ENCODE measurements at places on chromosomes 6 and 20.

- DNase-seq, result no peak
Observed at GRCh38 chr20:40282541-40282940, 406.5 kb downstream of the MAFB start.

DNA sequence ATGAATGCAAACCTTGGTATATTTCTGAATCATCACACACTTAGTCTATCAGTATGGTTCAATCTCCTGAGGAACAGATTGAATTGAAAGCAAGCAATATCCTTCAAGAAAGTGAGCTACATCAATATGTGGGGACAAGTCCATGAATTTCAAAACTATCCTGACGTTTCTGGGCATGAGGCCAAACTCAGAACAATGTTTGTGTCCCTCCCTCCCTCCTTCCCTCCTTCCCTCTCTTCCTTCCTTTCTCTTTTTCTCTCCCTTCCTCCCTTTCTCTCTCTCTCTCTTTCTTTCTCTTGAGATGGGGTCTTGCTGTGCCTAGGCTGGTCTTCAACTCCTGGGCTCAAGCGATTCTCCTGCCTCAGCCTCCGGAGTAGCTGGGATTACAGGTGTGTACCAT is 27.9 kb upstream of the SYNCRIP start:
- no peak for DNase-seq

- DNase-seq, result no peak
Observed at GRCh38 chr20:34994509-34995131, 39.0 kb downstream of the MYH7B start.

DNA sequence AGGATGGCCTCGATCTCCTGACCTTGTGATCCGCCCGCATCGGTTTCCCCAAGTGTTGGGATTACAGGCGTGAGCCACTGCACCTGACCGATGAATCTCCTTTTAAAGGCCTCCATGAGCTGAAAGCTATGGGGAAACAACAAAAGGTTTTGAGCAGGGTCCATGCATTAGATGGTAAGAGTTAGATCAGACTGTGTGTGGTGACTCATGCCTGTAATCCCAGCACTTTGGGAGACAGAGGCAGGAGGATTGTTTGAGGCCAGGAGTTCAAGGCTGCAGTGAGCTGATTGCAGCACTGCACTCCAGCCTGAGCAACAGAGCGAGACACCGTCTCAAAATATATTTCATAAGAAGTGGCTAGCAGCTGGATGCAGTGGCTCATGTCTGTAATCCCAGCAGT is 41.0 kb upstream of the BCLAF1 start:
- no peak for DNase-seq

DNA sequence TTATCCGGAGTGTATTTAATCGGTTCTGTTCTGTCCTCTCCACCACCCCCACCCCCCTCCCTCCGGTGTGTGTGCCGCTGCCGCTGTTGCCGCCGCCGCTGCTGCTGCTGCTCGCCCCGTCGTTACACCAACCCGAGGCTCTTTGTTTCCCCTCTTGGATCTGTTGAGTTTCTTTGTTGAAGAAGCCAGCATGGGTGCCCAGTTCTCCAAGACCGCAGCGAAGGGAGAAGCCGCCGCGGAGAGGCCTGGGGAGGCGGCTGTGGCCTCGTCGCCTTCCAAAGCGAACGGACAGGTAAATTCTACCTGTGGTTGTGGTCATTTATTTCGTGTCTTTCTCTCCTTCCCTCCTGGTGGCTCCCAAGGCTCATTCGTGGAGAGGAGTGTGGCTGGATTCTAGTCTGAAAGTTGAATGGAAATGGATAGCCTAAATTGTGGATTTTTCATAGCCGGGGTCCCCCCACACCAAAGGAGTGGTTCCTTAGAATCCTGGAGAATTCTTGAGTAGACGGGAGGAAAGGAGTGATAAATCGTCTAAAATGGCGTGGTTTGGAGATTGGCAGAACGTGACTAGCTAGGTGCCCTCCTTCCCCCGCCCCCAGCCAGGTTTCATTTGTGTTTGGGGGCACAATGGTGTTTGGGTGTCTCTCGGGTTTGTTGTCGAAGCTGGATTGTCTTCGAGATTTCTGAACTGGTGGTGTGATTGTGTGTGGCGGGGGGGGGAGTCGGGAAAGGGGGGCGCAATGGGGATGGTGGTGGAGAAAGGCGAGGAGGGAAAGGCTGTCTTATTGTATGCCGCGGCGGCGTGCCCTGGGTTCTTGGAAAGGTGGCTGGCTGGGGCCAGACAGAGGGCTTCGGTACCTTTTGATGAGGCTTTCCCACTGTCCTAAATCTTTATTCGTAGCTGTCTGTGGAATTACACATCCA is 673 bp downstream of the MARCKS start:
- DNase-seq, result no peak

GRCh38 chr20:63745961-63746731 is 6.6 kb downstream of the SLC2A4RG start:
- no peak for DNase-seq

- no peak for DNase-seq
Observed at GRCh38 chr6:161198176-161198575, 75.7 kb downstream of the AGPAT4 start.

- DNase-seq, result no peak
Observed at GRCh38 chr20:23304616-23305015, 46.0 kb upstream of the NXT1 start.

DNA sequence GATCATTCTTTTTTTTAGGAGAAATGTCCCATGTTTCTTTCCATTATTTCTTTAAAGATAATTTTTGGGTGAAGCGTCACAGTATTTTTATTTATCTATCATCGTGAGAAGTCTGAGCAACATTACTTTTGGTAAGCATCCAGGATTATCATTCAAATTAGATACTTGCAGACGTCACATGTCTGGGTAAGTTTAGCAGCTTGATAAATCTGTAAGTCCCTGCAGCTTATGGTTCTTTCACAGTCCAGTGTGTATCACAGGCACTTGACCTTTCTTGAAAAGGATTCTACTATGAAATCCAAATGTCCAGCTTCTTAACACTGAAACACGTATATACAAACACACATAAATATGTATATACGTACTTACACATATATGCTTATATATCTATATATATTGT is 359.4 kb downstream of the ESR1 start:
- no peak for DNase-seq

DNA sequence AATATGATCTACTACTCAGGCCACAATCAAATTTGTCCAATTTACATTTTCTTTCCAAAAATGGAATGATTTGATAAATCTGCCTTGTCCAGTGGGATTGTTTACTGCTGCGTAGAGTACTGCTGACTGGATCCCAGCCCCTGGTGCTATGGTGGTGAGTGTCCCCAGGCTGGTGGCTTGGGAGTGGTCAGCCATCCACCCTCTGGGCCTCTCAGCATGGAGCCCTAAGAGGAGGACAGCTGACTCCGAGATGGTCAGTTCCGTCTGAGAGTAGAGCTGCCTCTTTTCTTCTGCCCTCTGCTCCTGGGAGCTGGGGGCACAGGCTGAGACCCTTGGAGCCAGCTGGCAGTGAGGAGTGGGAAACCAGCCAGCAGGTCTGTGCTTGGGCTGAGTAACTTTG is 22.7 kb downstream of the PRDM13 start:
- no peak for DNase-seq

DNA sequence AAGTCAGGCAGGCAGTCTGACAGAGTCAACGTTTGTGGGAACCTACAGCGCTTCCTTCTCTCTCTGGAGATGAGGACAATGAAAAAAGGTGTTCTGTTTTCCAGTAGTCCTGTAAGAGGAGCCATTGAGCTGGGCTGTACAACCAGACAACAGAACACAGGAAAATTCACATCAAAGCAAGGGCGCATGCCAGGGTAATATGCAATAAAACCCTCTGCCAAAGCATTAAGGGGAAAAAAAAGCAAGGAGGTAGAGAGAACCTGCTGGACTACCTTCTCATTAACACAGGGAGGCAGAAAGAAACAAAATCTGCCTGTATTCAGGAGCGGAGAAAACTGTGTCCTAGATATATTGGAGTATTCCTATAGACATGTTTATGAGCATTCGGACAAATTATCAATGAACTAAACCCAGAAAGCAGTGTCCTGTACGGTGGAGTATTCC is 1.3 kb downstream of the RNF24 start:
- peak; percentile 47 for DNase-seq

- no peak for DNase-seq
Observed at GRCh38 chr20:63574829-63575743, 1.0 kb upstream of the HELZ2 start.

DNA sequence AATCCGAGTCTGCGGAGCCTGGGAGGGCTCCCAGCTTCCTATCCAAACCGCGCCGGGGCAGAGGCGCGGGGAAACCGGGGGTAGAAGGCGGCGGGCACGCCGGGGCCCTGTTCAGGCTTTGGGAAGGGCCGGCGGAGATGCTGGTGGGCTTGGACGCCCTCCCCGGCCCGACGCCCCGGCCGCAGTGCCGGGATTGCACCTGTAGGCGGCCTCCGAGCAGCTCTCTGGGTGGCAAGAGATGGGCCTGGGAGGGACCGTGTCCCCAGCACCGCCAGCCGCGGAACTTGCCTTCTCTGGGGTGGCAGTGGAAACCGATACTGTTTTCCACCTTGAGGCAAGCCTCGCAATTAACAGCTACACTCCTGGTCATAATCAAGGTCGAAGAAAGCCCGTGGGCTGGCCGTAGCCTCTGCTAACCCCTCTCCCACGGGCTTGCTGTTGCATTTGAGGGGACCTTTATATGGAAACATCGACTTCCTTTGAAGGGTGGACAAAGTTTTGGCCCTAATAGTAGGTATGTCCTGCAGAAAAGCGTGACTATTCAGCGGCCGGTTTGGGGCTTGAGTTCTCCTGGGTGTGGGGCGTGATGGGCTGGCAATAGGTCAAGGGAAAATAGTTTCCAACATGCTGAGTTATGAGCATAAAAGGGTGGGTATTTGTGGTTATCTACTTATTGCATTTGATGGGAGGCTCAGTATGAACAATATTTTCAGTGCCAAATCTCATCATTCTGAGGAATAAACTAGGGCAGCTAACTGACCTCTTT is 1.1 kb upstream of the JAG1 start:
- DNase-seq, result no peak

DNA sequence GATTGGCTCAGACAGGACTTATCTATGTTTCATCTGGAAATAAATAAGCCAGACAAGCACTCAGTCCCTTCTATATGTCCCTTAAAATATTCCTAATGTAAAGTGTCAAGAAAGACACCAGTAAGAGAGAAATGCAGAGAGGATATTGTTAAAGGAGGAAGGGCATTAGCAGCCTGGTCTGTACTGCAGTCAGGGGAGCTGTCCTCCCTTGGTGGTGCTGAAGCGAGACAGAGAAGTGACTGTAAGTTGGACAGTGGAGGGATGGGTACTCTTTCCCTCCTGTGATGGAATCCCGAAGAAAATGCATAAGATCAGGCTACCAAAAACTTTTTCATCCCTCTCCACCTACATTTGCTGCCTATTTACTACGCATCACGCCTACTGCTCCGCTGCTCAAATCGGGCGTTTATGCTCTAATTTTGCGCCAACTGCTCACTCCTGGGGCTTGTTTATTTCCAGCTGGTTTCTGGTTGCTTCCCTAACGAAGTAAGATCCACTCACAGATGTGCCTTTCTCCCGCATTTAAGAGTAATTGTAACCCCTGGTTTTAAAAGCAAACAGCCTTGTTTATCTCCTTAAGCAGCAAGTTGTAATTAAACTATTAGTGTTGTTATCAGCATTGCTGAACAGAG is 35.2 kb downstream of the PHACTR1 start:
- DNase-seq, result no peak
